ENCODE measurements at places on chromosomes 11 and 22.

DNA sequence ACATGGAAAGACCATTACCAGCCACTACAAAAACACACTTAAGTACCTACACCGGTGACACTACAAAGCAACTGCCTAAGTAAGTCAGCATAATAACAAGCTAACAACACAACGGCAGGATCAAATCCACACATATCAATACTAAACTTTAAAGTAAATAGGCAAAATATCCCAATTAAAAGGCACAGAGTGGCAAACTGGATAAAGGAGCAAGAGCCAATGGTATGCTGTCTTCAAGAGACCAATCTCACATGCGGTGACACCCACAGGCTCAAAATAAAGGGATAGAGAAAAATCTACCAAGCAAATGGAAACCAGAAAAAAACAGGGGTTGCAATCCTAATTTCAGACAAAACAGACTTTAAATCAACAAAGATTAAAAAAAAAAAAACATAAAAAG, 261.5 kb upstream of the TENM4 start:
- no peak for DNase-seq

- no peak for DNase-seq
These were observed at the start of gene KCNJ1 for GRCh38 chr11:128867277-128867676. KCNJ1 (minus strand) TSS chr11:128867296; CDS start chr11:128840243, 27,053 bp downstream.

- no peak for DNase-seq
These were observed 159.4 kb downstream of the BUD13 start for GRCh38 chr11:116613206-116613875.

DNA sequence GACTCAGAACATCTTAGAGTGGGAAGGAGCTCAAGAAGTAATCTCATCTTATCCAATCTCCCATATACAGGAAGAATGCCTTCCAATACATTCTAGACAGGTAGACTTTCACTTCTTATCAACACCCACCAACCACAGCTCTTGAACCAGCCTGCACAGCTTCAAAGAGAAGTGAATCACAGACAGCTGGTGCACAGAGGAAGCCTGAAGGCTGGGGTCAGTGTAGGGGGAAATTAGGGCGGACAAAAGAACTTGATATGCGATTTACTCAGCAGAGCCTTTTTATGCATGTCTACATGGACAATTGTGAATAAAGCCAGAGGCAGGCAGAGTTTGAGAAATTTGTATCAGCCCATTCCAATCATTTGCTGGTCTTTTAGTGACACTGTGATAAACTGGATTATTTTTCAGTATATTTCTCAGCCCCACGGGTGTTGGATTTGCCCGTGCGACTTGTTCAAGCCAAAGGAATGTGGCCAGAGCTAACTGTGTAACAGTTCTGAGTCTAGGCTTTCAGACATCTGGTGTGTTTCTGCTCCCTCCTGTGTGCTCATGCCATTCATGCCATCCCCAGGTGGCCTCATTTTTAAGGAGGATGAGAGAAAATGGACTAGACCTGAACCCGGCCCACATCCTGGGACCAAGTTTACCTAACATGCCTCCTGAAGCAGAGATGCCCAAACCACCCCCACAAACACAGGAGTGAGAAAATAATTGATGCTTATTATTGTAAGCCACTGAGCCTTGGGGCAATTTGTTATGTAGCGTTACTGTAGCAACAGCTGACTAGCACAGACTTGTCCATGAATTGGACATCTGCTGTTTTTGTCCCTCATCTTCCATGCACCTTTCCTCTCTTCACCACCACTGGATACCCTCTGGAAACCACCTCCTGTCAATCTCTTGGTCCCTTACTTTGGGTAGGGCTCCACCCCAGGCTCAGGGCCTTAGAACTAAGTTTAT, 137.5 kb upstream of the HSD17B12 start:
- no peak for DNase-seq

DNA sequence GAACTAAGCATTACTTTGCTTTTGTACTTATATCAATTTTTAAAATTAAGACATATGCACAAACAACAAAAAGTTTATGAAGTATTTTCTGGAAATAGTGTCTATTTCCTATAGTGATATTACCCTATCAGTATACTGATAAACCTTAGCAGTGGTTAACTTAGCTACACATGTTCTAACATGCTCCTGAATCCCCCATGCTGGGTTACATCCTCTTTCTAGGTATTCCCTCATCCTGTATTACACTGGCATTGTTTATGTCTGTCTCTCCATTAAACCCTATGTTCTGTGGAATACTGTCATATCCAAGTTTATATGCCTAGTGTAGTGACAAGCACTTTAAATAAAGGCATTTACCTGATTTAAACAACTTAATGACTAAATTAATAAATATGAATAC, 1.8 kb upstream of the FAR1 start:
- no peak for DNase-seq

- no peak for DNase-seq
These were observed 12.2 kb upstream of the SLC37A4 start for GRCh38 chr11:119042927-119043326.

Measured in stimulated activated CD8-positive, alpha-beta memory T cell treated with anti-CD3 and anti-CD28 coated beads, Interleukin-4, amount 100 ng/mL, for 4 hours (primary cell).